IPS-NIHi11 (cell line): ENCODE measurements at places on chromosomes 16 and 17.

- DNase-seq = no peak
Observed at GRCh38 chr17:82386255-82386831, 14.8 kb downstream of the UTS2R start.

DNA sequence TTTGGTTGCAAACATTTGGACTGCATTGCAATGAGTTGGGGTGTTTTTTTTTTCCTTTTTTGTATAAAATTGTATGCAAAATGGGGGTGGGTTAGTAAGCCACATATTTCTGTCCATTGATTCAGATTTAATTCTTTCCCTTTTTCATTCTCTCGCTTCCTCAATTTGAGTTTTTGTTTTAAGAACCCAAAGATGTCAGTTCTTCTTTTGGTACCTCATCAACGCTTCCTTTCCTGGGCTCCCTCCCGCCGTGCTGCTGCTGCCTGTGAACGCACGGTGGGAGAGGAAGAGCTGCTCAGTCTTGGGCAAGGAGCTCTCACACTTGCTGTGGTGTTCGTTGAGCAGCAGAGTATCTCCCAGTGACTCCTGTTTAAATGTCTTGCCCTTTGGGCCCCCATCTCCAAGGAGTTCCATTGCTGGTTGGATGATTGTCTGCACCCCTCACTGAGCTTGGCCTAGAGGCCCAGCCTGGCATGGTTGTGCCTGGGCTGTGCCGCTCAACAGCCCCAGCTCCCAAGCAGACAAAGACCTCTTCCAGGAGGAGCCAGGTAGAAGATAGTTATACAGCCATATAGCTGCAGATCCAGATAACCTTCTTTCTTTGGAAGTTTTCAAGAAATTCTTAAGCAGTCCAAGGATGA, 13.6 kb downstream of the UBFD1 start:
- no peak for DNase-seq

DNA sequence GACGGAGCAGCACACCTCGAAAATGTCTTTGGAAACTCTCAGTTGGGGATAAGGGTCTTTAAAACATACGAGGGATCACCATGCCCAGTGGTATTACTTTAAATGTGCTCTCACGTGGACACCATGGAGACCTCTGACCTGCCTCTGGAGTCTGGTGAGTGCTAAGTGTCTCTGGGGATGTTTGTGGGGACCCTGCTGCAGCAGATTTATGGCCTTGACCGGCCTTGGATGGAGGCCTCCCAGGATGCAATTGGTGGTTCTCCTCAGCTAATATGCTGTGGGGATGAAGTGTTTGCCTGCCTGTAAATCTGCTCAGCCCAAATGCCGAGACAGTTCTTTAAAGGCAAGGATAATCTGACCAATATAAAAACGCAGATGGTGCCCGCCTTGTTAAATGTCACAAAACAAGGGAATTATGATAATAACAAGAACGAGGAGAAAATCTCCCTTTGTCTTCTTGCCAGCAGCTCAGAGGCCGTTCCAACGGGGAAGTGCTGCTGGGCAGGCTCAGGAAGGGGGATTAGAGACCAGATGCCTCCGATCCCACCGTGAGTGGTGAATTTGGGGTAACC, 154.4 kb downstream of the ABCC12 start:
- DNase-seq = no peak

GRCh38 chr17:27240802-27241155, 53.1 kb upstream of the WSB1 start:
- no peak for DNase-seq

DNA sequence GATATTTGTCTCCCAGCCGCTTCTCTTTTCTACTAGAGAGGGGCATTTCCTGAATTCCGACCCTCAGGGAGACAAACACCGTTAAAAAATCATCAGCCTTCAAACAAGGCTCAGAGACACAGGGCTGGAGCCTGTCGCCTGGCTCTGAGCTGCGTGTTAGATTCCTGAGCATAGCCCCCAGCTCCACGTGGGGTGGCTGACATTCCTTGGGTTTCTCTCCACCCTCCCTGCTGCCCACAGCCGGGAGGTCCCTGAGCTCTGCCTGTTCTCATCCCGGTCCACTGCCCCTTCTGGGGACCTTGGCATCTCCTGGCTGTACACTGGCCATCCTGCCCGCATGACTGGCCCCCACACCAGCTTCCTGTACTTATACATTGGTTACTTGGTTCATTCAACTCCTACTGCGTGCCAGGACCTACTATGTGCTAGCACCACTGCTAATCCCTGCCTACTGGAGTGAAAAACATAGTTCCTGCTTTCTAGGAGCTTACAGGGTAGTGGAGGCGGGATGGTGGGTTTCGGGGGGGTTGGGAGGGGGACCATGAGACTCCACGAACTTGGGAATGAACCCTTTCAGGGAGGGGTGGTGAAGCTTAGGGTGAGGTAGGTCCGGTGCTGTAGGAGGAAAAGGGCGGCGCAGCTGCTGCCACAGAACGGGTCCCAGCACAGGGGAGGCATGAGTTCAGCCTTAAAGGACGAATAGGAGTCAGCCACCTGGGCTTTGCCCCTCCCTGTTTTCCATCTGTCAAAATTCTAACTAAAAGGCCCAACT, 52.1 kb upstream of the TMEM132E start:
- no peak for DNase-seq

GRCh38 chr17:27530764-27531391, 74.6 kb downstream of the KSR1 start:
- no peak for DNase-seq

DNA sequence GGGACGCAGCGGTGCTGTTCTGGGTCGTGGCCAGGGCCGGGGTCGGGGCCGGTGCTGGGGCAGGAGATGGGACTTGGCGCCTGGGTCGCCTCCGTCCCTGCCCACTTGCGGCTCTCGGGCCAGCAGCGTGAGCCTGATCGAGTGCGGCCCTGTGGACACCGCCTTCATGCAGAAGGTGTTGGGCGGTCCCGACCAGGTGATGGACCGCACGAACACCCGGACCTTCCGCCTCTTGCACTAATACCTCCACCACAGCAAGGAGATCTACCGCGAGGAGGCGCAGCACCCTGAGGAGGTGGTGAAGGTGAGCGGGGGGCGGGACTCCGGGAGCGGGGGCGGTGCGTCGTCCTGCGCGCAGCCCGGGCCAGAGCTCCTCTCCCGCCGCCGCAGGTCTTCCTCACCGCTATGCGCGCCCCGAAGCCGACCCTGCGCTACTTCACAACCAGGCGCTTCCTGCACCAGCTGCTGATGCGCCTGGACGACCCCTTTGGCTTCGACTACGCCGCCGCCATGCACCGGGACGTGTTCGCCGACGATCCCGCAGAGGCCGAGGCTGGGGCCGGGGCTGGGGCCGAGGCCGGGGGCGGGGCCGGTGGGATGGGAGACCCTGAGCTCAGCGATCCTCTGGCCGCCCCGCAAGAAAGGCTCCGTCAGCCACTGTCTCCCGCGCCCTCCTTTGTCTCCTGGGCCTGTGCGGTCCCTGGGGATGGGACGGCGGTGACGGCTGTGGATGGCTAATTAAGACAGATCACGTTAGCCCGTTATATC, 4.5 kb upstream of the HSD17B1 start:
- peak; percentile 93 for DNase-seq

DNA sequence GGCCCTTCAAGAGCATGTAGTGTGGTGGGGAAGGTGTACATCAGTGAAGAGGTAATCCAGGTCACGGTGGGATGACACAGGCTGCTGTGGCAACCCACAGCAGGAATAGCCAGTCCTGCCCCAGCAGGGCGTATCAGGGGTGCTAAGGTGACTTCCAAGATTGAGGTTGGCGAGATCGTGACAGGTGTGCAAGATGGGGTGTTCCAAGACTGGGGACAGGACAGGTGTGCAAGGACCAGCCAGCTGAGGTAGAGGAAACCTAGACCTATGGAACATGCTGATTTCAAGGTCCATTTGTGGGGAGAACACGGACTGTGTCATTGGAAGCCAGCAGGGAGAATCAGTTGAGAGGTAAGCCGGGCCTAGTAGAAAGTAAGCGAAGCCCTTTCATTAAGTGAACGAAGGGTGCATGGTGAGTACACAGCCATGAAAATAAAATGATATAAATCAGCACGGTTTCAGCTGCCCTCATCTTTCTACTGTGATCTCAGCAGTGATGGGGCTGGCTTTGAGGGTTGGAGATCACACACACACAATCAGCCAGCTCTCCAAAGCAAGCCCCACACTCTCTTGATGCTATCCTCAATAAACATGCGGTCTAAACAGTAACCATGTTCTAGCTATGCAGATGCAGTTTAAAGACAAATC, 497.0 kb downstream of the WWOX start:
- DNase-seq = no peak

- no peak for DNase-seq
Observed at GRCh38 chr16:78552106-78552675, 452.7 kb downstream of the WWOX start.

GRCh38 chr17:34862384-34862783, 98.9 kb downstream of the CCT6B start:
- no peak for DNase-seq

DNA sequence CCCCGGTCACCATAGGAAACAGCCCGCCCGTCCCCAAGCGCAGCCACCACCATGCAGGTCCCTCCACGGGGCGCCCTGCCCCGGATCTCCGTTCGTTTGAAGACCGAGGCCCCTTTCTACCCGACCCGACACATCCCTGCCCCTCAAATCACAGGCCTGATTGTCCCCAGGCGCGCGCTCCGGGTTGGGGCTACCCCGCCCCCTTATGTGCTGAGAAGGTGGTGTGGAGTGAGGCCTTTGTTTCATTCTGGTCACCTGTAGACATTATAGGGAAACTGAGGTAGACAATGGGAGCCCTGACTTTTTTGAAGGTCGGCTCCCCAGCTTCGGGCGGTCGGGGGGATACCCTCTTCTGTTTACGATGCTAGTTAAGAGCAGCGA, 763 bp upstream of the ACTG1 start:
- peak; percentile 41 for DNase-seq

DNA sequence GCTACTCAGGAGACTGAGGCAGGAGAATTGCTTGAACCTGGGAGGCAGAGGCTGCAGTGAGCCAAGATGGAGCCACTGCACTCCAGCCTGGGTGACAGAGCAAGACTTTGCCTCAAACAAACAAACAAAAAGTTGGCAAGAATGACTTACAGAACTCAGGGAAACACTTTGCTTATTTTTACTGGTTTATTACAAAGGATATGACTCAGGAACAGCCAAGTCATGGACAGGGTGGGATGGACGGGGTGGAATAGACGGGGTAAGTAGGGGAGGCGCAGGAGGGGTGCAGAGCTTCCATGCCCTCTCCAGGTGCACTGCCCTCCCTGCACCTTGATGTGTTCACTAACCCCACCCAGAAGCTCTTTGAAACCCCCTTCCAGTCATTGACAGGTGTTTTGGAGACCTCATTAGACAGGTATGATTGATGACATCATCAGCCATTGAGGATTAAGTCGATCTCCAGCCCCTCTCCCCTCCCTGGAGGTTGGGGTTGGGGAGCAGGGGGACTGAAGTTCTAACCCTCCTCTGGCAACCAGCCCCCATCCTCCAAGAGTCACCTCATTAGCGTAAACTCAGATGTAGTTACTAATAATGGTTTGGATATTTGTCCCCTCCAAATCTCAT, 41.3 kb upstream of the ZCCHC14 start:
- DNase-seq = no peak

DNA sequence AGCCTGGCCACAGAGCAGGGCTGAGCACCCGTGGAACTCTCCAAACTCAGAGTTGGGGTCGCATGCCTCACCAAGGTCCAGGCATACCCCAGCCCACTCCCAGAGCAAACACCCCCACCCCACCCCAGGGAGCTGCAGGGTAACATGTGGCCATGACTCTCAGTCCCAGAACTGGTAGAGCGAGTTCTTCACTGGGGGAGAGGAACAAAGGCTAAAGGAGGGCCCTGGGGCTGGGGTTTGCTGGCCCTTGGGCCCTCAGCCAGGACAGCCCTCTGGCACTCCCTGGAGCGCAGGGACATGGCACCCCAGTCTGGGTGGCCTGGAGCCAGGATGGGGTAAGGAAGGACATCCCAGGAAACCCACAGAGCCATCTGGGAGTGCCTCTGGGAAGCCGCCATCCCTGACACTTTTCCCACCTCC, 4.2 kb downstream of the HID1 start:
- DNase-seq = no peak

- DNase-seq = peak; percentile 87
Observed at GRCh38 chr16:84952335-84953189, 58.8 kb downstream of the ZDHHC7 start.

DNA sequence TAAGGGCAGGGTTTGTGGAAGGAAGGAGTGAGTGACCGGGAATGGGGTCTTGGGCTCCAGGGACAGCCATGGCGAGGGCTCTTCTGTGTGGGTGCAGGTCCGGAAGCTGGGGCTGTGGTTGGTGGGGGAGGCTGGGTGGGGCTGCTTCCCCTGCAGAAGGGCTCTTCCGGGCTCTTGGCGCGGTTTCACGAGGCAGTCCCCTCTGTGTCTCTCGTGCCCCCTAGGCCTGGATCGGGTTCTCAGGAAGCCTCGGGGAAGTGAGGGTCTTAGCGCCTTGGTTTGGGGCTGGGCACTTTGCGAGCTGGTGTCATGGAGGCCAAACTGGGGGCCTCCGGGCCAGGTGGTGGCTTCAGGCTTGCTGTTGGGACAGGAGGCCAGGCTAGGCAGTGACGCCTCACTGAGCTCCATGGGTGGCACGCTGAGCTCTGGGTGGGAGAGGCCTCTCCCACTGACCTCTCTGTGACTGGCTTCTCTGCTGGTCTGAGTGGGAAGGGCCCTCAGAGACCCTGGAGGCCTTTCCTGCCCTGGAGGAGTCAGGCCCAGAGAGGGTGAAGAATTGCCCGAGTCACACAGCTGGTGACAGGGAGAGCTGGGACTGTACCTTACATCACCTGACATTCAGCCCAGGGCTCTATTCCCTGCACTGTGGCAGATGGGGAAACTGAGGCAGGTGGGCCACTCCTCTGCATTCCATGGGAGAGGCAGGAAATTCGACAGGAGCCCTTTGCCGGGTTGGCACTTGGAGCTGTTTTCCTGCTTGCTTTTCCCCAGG, 8.2 kb downstream of the ADCY7 start:
- peak; percentile 14 for DNase-seq

- DNase-seq = no peak
Observed at GRCh38 chr16:11868412-11868980, 17.2 kb upstream of the RSL1D1 start.

- no peak for DNase-seq
Observed at GRCh38 chr17:42092939-42093338, 5.3 kb downstream of the ZNF385C start.

DNA sequence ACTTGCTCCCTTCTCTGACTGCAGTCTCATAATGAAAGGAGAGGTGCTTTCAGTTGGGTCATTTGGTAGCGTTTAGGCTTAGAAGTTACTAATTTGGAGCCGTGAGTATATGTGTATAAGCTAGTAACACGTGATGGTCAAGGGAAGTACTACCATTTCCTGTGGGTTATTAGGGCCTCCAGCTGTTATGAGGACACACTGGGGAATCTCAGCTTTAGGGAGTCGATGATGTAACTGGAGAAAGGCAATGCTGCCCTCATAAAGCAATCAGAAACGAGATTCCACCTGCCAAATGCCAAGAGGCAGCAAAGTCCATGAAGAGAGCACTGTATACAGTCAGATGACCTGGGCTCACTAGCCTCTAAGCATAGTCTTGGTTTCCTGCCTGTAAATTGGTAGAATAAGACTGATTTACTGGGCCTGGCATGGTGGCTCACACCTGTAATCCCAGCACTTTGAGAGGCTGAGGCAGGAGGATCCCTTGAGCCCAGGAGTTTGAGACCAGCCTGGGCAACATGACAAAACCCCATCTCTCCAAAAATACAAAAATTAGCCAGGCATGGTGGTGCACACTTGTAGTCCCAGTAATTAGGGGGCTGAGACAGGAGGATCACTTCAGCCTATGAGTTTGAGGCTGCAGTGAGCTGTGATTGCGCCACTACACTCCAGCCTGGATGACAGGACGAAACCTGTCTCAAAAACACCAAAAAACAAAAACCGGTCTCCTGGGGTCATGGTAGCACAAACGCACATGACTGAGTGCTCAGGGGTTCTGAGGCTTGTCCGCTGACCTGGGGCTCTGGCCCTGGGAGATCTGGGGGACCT, 53.0 kb downstream of the SF3B3 start:
- DNase-seq = no peak

GRCh38 chr16:48525201-48526057, 84.6 kb downstream of the N4BP1 start:
- no peak for DNase-seq
